IPS DF 19.7 (cell line): ENCODE measurements at places on chromosomes 6 and 20.

DNA sequence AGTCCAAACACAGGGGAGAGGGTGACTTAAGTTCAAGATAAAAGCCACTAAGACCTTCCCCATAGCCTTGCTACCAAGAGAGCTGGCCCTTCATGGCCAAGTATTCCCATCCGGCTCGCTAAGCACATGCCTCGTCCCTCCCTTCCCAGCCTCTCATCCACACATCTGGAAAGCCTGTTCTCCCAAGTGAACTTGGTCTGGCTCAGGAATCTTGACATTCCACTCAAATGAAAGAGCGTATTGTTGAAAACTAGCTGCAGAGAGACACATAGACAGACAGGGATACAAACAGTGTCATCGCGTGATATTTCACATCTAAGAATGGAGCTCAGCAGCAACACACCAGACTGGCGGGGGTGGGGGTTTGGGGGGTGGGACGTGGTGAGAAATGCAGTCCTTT is 182.8 kb upstream of the FOXQ1 start:
- DNase-seq: no peak

DNA sequence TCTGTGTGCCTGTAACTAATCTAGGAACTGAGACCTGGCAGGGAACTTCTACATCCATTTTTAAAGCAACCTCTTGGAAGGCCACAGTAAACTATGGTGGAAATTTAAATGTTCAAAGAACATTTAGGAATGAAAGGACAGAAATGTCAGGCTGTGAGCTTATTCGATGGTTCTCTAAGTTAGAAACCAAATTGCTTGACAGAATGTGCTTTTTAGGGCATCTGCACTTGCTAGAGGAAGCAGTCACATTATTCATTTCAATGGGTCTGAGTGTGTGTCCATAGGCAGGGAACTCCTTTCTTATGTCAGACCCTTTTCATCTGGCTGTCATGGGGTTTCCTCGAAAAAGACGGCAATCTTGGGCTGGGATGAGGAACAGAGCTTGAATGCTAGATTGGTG is 84.4 kb downstream of the PPP1R14C start:
- DNase-seq: no peak

DNA sequence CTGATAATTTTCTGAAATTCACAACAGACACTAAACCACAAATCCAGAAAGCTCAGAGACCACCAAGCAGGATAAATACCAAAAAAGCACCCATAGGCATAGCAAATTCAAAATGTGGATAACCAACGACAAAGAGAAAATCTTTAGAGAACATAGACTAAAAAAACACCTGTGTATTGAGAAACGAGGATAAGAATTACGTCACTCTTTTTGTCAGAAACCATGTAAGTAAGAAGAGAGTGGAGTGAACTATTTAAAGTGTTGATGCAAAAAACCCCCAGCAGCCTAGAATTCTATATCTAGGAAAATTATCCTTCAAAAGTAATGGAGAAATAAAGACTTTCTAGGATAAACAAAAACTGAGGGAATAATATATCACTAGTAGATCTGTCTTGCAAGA is 126.9 kb upstream of the SCGN start:
- no peak for DNase-seq

DNA sequence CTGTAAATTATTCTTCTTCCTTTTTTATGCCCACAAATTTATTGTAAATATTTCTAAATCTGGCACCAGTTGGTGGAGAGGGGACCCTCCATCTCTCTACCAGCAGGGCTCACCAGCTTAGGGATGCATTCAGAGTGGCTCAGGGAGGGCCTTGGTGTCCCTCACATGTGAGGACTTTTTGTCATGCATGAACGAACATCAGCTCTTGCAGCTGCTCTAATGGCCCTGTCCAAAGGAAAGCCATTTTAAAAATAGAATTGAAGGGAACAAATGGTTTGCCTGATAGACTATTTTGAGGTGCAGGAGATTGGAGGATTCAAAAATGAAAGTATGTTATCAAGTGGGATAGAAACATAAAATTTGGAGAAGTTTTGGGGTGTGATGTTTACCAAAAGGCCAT is 37.5 kb upstream of the KLHL31 start:
- DNase-seq: no peak

DNA sequence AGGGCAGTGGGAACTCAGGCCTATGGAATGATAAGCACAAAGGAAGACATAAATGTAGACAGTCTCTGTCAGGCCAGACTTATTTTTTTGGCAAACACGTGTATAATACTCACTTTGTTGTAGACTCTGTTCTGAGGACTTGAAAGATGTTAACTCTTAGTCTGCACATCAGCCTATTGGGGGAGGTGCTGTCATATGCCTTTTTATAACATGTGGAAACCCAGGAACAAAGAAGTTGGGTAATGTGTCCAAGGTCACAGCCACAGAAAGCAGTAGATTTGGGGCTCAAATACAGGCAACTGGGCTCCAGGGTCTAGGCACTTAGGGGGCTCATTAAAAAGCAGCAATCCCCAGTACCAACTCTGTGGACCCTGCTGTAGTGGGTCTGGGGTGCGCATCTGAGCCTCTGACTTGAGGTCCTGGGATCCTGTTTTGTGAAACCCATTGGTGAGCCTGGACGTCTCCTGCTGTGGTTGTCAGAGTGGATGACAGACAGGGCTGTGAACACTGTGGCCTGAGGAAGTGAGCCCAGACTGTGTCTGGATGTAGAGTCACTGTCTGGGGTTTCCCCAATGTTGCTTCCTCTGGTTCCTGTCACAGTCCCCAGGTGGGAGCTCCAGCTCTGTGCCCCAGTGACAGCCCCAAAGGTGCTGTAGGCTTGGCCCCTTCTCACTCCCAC is 50.0 kb downstream of the CDH26 start:
- DNase-seq: no peak

DNA sequence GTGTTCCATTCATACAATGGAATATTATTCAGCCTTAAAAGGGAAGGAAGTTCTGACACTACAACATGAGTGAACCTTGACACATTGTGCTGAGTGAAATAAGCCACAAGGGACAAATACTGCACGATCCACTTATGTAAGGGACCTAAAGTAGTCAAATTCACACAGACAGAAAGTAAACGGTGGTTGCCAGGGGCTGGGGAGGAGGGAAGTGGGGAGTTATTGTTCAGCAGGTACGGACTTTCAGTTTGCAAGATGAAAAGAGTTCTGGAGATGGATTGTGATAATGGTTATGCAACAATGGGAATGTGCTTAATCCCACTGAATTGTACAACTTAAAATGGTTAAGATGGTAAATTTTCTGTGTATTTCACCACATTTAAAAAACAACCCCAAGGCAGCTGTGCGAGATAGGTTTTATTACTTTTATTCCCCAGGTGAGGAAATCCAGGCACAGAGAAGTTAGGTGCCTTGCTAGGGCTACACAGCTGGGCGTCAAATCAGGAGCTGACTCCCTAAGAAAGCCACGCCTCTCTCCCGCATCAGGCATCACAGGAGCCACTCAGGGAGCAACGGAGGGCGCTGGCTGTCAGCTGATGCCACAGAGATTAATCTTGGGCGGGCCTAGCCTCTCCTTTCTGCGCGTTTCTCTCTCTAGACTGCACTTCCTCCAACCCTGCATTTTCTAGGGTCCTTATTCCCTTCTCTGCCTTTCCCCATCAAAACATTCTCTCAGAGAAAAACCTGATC is 9.3 kb upstream of the TRAF3IP2 start:
- DNase-seq: no peak

- DNase-seq: no peak
These were observed 1.8 kb downstream of the ALDH8A1 start for GRCh38 chr6:134948142-134948541.

GRCh38 chr6:161218222-161218621 is 55.6 kb downstream of the AGPAT4 start:
- DNase-seq: no peak

DNA sequence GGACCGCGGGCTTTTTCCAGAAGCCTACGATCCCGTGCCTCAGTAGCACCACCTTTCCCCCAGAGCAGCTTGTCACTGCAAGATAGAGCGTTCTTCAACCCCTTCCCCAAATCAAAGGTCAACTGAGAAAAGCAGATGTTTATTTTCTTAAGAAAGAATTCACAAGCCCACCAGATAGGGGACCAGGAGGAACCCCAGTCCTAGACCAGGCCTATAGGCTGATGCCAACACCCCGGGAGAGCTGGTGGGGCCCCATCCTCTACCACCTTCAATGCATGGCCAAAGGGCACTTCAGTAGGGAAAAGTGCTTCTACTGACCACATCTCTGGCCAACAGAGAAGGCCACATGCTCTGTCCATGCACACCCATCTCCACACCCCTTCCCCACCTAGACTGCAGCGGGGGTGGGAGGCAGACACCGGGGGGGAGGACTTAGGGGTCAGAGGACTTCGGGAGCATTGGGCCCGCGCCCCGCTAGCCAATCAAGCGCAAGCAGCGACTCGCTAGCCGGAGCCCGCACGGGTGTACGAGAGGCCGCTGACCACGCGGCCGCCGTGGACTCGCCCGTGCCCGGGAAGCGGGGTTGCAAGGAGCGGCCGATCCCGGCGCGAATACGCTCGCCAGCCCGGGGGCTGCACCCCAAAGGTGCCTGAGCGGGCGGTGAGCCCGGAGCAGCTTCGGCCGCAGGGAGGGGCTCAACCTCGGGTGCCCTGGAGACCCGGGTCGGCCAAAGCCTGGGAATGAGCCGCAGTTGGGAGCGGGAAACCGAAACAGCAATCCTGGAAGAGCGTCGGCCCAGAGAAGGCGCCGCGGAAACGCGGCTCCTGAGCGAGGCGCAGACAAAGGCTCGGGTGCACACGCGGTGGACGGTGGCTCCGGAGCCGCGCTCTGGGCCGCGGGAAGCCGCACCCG is 2.8 kb downstream of the PDE10A start:
- DNase-seq: no peak

DNA sequence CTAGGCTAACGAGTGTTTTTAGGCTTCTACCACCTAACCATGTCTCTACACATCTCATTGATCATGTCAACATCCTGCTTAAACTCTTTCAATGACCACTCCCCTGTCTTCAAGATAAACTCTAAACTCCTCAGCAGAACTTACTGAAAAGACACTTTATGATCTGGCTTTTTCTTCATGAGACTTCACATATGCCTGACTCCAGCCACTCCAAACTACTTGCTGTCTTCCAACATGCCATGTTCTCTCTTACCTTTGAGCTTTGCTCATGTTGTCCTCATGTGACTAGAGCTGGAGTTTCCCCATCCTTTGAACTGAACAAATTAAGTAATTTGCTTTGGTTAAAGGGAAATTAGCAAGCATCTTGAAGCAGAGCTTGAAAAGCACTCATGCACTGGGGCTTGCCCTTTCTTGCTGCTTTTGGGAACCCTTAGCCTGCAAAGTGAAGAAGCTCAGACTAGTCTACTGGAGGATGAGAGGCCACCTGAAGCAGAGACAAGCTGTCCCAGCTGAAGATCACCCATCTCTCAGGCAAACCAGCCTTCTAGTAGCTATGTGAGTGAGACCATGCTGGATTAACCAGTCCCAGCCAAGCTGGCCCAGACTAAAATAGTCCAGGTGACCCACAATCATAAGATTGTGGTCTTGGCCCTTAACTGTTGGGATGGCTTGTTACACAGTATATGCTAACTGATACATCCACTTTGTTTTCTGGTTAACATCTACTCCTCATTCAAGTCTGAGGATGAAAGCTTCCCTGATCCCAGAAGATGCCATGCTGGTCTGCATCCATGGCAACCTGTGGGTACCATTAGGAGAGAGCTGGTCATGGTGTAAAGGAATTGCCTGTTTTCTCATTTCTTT is 235.8 kb downstream of the GMPR start:
- no peak for DNase-seq

- no peak for DNase-seq
These were observed 465.0 kb upstream of the HSF2 start for GRCh38 chr6:121934451-121934850.

- DNase-seq: no peak
These were observed 332.9 kb upstream of the PRDM1 start for GRCh38 chr6:105753207-105753606.

- DNase-seq: no peak
These were observed 29.1 kb upstream of the SGK1 start for GRCh38 chr6:134346932-134347545.

DNA sequence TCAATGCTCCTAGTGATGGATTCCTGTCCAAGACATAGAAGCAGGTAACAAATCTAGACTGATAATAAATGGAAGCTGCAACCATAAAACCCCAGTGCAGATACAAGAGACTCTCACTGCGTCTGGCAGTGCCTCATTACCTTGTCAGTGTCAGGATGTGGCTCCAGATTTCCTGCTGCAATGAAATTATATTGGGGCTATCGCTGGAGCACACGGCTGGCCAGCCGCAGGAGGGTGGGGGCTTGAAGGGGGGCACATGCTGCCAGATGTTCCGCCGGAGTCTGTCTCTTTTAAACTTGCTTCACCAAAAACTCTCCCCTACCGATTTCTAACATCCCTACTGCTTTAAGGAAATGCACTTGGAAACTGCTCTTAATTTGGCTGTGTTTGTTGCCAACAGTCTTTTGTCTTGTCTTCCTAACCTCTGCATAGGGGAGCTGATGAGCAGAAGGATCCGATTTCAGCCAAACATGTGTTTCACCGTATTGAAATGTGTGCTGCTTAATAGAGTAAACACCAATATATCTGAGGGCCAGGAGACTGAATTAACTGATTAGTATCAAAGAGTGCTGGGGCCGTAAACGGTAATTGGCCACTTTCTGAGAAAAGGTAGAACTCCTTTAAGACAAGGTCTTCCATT is 102.2 kb upstream of the EXOC2 start:
- DNase-seq: no peak

DNA sequence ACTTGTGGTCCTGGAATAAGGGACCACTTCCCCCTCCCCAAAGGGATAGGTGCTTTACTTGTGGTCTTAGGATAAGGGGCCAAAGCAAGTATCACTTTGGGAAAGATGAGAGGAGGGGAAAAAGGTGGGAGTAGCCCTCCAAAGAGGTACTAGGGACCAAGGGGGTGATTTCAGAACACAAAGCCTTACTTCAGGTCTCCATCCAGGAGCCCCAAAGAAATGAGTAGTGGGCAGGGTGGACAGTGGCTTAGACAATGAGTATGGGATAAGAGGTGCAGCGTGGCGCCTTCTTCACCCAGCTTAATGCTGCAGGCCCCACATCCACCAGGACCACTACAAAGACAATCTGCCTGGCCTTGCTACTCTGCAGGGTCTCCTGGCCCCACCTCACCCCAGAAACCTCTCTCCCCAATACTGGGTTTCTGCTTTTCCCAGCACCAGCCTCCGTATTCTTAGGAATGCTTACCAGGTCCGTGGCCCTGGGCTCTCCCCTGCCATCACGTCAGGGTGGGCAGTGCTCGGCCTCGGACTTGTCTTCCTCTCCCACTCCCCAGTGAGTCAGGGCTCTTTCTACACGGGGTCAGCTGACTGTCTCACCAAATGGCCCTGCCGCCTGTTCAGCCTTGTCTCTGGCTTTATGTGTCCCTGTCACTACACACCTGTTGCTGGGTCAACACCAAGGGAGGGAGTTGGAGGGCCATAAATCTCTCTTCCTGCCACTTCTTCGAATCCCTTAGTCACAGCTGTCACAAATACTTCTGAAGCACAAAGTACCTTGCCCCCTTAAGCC is 3.1 kb downstream of the NNAT start:
- DNase-seq: no peak

- DNase-seq: no peak
These were observed 4.5 kb upstream of the ALDH8A1 start for GRCh38 chr6:134954272-134955000.
